ENCODE measurements at places on chromosomes 13 and 19.

DNA sequence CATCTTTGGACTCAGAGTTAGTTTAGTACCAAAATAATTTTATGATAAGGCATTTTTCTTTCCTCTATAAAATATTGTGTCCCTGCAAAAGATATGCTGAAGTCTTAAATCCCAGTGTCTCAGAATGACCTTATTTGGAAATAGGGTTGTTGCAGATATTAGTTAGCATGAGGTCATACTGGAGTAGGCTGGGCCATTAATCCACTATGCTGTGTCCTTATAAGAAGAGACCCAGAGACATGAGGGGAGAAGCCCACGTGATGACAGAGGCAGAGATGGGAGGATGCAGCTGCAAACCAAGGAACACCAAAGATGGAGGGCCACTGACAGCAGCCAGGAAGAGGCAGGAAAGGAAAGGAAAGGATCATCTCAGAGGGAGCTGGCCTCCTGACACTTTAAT is 6.4 kb downstream of the POGLUT2 start:
- no peaks in the 10 kb centered on the region for H3K27me3 ChIP-seq
- peaks cover 47% of the 10 kb centered on the region for H3K36me3 ChIP-seq
- no peak for DNase-seq
- H3K4me1 ChIP-seq: no peaks in the 10 kb centered on the region
- H3K4me3 ChIP-seq: no peak overlapping the region

- no peak overlapping the region for H3K27ac ChIP-seq
- DNase-seq: no peak
- H3K27me3 ChIP-seq: no peaks in the 10 kb centered on the region
- no peaks in the 10 kb centered on the region for H3K4me1 ChIP-seq
Observed at GRCh38 chr19:55958356-55958755, 10.7 kb downstream of the NLRP8 start.

- H3K36me3 ChIP-seq: no peaks in the 10 kb centered on the region
- H3K27me3 ChIP-seq: no peaks in the 10 kb centered on the region
- peaks cover 4% of the 10 kb centered on the region for H3K4me1 ChIP-seq
- DNase-seq: no peak
- H3K27ac ChIP-seq: no peak overlapping the region
- no peak overlapping the region for H3K4me3 ChIP-seq
Observed at GRCh38 chr13:39938596-39938995, 283.1 kb downstream of the COG6 start.

- DNase-seq: no peak
- H3K4me3 ChIP-seq: no peak overlapping the region
- H3K27ac ChIP-seq: no peak overlapping the region
- no peaks in the 10 kb centered on the region for H3K27me3 ChIP-seq
- no peaks in the 10 kb centered on the region for H3K36me3 ChIP-seq
- H3K4me1 ChIP-seq: no peaks in the 10 kb centered on the region
Observed at GRCh38 chr13:78227709-78228108, 309.1 kb upstream of the EDNRB start.

- H3K4me1 ChIP-seq: no peaks in the 10 kb centered on the region
- no peak overlapping the region for H3K27ac ChIP-seq
- no peaks in the 10 kb centered on the region for H3K27me3 ChIP-seq
- H3K36me3 ChIP-seq: no peaks in the 10 kb centered on the region
Observed at GRCh38 chr13:67619995-67620380, 389.9 kb upstream of the PCDH9 start.

DNA sequence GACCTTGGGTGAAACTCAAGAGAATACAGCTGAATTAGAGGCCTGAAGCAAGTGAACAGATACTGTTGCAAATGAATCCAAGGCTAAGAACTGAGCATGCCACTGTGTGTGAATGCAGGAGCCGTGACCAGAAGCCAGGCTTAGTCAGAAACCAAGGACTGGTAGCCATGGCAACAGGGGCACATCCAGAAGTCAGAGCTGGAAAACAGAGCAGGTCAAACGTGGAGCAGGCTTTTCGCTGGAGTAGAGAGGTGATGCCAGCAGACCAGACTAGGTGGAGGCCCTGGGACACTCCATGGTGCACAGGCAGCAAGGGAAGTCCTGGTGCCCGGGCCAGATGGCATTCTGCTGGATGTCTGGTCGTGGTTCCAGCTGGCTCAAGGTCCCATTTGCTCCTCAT is 564.1 kb downstream of the PCDH9 start:
- H3K4me1 ChIP-seq: no peaks in the 10 kb centered on the region
- no peaks in the 10 kb centered on the region for H3K36me3 ChIP-seq
- no peak for DNase-seq
- H3K27me3 ChIP-seq: no peaks in the 10 kb centered on the region

DNA sequence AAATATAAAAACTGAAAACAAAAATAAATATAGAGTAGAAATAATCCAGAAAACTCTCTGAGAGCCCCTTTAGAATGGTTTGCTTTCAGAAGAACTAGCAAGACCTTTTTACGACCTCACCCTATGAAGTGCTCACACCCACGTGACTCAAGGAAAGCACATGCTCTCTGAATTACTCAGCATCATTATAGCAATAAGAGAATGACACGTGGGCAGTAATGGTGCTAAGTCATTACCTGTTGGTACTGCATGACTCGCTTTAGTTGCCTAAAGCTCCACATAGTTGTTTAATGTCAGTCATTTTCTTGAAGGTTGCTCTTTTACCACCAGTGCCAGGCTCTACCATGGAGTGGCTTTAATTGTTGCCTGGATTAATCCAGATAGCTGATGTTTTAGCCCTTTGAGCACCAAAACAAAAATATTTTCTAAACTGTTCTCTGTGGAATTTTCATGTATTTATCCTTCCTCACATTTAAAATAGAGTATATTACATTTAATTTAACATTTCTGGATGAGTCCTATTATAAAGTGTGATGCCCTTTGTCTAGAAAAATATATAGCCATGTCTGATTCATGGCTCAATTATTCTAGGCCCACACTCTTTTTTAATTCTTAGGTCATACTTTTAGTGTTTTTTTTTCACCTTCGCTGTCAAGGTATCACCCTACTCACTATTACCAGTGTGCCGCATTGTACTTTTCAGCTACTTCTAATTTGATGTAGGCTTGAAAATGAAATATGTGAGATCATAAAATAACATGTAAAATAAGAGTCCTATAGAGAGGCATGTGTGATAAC is 56.8 kb downstream of the THSD1 start:
- H3K27ac ChIP-seq: no peak overlapping the region
- no peaks in the 10 kb centered on the region for H3K27me3 ChIP-seq
- DNase-seq: no peak
- H3K4me3 ChIP-seq: no peak overlapping the region
- H3K4me1 ChIP-seq: peaks cover 11% of the 10 kb centered on the region

- no peak overlapping the region for H3K4me3 ChIP-seq
- peak overlapping the region; percentile 22 for H3K27ac ChIP-seq
- DNase-seq: no peak
Observed at GRCh38 chr13:77300176-77301037, 26.5 kb downstream of the MYCBP2 start.

DNA sequence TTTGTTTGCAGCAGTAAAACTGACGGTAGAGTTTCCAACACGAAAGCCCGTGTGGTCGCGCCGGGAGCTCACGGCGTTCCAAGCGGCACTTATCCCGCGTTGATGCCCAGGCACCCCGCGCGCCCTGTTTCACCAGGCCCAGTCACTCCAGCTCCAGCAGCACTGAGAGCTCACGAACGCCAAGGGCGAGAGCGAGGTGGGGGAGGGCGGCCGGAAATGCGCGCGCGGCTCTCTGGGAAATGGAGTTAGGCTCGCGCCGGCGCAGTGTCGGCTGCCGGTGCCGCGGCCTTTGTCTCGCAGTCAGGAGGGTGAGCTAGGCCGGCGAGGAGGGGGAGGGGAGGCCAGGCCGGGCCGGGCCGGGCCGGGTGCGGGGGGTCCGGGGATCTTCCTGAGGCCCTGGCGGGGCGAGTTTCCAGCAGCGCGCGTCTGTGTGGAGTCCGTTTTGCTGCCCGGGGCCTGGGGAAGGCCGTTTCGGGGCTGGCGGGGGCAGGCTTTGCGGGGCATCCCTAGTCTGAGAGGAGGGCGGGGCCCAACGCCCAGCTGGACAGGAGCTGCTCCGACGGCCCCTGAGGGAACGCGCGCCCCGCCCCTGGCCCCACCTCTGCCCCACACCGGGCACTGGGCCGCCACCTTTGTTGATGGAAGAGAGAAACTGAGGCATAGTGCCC is at the start of gene ZNF135:
TSS of gene ZNF135 (plus strand) at position 280 of the 668 bp plus-strand sequence. CDS start 721 bp downstream, outside the sequence.
- peaks cover 21% of the 10 kb centered on the region for H3K4me1 ChIP-seq
- DNase-seq: peak; percentile 17
- H3K27me3 ChIP-seq: no peaks in the 10 kb centered on the region
- no peaks in the 10 kb centered on the region for H3K36me3 ChIP-seq
- H3K27ac ChIP-seq: peak within 1 kb of the TSS; percentile 92

GRCh38 chr13:71169180-71169579 is 697.8 kb downstream of the DACH1 start:
- no peak overlapping the region for H3K27ac ChIP-seq
- no peak for DNase-seq
- H3K36me3 ChIP-seq: no peaks in the 10 kb centered on the region
- H3K4me3 ChIP-seq: no peak overlapping the region

DNA sequence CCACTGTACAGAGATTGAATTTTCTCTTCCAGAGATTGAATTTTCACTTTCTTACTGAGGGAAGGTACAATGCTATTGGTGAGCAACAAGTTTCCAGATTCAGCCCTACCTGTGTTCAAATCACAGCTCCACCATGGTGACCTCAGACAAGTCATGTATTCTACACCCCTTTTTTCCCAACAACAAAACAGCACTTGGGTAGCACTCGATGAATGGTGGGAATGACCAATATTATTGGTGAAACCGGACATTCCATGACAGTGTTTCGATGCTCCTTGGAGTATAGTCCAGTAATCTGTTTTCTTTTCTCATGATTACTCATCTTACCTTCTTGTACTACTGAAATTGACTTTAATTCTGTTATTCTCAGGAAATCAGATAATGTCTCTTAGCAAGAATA is 266.2 kb upstream of the SOX21 start:
- no peaks in the 10 kb centered on the region for H3K4me1 ChIP-seq
- H3K27ac ChIP-seq: no peak overlapping the region
- H3K4me3 ChIP-seq: no peak overlapping the region
- no peaks in the 10 kb centered on the region for H3K27me3 ChIP-seq
- H3K36me3 ChIP-seq: no peaks in the 10 kb centered on the region

GRCh38 chr19:39410017-39410830 is 2.2 kb upstream of the PLEKHG2 start:
- no peak for DNase-seq
- peak overlapping the region; percentile 76 for H3K4me3 ChIP-seq
- peak overlapping the region; percentile 99 for H3K27ac ChIP-seq
- H3K27me3 ChIP-seq: no peaks in the 10 kb centered on the region
- peaks cover 11% of the 10 kb centered on the region for H3K36me3 ChIP-seq

GRCh38 chr19:29271341-29271740 is 58.4 kb upstream of the UQCRFS1 start:
- no peak for DNase-seq
- H3K4me3 ChIP-seq: no peak overlapping the region
- peaks cover 51% of the 10 kb centered on the region for H3K27me3 ChIP-seq
- no peak overlapping the region for H3K27ac ChIP-seq

DNA sequence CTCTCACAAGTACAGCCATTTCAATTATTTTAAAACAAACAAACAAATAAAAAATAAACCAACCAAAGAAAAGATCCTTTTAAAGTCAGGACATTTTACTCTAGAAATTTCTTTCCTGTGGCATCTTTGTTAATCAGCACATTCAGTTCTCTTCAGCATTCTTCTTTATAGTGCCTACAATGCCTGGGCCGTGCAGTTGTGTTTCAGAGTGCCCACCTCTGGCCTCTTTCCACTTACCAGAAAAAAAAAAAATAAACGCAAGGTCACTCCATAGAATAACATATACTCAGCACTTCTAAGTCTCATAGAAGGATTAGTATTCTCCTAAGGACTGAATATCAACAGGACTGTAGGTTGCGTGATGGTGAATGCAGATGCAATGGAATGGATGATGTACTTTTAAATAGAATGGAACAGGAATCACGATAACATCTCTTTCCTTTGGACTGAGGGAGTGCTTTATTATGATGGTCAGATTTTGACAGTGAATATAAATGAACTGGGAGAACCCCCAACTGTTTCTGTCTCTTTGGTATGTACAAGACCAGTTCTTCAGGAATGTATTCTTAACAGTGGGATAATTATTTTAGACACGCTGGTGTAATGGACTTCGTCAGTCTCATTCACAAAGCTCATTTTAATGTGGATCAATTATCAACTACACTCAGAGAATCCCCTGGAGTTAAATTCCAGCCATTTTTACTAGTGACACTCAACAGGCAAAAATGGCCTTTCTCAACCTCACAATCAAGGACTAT is 125.0 kb upstream of the NBEA start:
- peaks cover 13% of the 10 kb centered on the region for H3K4me1 ChIP-seq
- no peak overlapping the region for H3K27ac ChIP-seq
- no peak overlapping the region for H3K4me3 ChIP-seq
- DNase-seq: no peak
- H3K36me3 ChIP-seq: no peaks in the 10 kb centered on the region

DNA sequence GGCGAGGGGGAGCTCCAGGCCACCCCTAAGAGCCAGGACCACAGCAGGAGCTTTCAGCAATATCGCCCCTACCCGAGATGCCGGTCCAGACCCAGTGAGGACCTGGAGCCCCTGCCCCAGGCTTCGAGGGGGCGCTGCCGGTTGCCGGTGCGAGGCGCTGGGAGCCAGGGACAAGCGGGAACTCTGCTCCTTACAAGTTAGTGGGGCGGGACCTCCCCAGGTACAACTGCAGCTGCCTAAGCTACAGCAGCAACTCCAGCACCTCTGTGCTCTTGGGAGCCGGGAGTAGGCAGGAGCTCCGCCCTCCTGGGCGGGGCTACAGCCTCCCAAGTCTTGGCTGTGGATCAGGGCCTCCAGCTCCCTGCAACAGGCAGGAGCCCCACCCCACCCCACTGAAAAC is 15.2 kb upstream of the TSC22D1 start:
- no peak overlapping the region for H3K4me3 ChIP-seq
- no peaks in the 10 kb centered on the region for H3K4me1 ChIP-seq
- no peaks in the 10 kb centered on the region for H3K36me3 ChIP-seq
- no peaks in the 10 kb centered on the region for H3K27me3 ChIP-seq
- no peak overlapping the region for H3K27ac ChIP-seq

GRCh38 chr13:38223089-38223488 is 126.6 kb upstream of the UFM1 start:
- H3K36me3 ChIP-seq: no peaks in the 10 kb centered on the region
- H3K4me1 ChIP-seq: no peaks in the 10 kb centered on the region

GRCh38 chr13:112877066-112877465 is 91.9 kb upstream of the MCF2L start:
- H3K27ac ChIP-seq: no peak overlapping the region
- no peak overlapping the region for H3K4me3 ChIP-seq
- H3K27me3 ChIP-seq: no peaks in the 10 kb centered on the region
- H3K4me1 ChIP-seq: peaks cover 11% of the 10 kb centered on the region
- DNase-seq: no peak
- H3K36me3 ChIP-seq: no peaks in the 10 kb centered on the region

DNA sequence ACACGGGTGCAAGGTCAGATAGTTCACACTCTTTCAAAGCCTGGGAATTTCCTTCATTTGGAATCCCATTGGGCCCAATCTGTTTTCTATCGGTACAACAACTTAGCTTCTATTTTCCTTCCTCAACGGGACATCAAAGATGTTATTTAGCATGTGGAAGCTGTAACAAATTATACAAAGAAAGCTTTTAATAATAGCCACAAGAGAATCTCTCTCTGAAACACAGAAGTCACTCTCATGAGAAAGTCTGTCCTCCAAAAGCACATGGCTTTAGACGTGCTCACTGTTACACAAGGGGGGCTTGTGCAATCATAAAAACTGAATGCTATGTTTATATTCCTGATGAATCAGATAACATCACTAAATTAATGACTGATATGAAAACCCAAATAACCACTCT is 28.9 kb upstream of the CYSLTR2 start:
- no peaks in the 10 kb centered on the region for H3K27me3 ChIP-seq
- no peak overlapping the region for H3K4me3 ChIP-seq
- H3K36me3 ChIP-seq: no peaks in the 10 kb centered on the region
- DNase-seq: no peak
